ENCODE measurements at places on chromosomes 3 and 15.

- peak; percentile 34 for DNase-seq
These were observed 10.0 kb upstream of the TBC1D5 start for GRCh38 chr3:17752436-17752835.

- DNase-seq, result no peak
These were observed 51.2 kb downstream of the KLHL25 start for GRCh38 chr15:85743392-85744055.

DNA sequence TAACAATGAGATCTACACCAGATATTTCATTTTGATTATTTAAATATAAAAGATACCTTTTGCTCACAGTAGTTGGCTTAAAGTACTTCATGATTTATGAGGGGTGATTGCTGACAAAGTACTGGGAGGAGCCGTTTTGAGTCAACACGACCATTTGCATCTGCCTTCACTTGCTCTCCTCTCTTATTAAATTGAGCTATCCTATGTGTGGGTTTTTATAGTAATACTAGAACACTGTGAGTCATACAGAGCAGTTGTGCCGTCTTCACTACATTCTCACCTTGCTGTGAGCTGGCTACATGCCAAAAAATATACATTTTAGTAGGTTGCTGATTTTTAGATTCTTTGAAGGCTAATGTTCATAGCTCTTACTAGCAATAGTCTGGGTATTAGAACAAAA is 161.2 kb downstream of the ALCAM start:
- DNase-seq, result no peak

GRCh38 chr3:42741796-42742195 is 31.3 kb downstream of the CCDC13 start:
- DNase-seq, result no peak

DNA sequence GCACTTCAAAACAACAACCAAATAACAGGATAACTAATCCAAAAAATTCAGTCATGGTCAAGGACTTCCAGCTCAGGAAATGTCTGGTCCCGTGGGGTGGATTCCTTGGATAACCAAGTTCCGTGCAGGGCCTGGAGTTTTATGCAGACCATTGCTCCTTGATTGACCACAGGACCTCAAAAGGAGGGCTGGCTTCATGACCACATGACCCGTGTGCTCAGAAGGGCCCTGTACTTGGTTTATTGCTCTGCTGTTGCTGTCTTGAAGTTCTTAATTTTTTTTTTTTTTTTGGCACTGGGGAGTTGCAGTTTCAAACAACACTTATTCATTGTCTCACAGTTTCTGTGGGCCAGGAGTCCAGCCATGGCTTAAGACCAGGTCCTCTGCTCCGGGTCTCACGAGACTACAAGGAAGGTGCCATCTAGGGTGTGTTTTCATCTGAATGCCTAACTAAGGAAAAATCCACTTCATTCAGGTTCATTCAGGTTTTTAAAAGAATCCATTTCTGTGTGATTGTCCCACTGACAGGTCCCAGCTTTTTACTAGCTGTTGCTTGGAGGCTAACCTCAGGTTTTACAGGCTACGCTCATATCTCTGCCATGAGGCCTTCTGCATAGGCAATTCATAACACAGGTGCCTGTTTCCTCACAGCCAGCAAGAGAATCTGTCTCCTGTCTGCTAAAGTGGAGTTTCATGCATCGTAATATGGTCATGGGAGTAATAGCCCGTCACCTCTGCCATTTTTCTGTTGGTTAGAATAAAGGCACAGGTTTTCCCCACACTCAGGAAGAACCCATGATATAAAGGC is 65.3 kb downstream of the FLNB start:
- DNase-seq, result no peak

DNA sequence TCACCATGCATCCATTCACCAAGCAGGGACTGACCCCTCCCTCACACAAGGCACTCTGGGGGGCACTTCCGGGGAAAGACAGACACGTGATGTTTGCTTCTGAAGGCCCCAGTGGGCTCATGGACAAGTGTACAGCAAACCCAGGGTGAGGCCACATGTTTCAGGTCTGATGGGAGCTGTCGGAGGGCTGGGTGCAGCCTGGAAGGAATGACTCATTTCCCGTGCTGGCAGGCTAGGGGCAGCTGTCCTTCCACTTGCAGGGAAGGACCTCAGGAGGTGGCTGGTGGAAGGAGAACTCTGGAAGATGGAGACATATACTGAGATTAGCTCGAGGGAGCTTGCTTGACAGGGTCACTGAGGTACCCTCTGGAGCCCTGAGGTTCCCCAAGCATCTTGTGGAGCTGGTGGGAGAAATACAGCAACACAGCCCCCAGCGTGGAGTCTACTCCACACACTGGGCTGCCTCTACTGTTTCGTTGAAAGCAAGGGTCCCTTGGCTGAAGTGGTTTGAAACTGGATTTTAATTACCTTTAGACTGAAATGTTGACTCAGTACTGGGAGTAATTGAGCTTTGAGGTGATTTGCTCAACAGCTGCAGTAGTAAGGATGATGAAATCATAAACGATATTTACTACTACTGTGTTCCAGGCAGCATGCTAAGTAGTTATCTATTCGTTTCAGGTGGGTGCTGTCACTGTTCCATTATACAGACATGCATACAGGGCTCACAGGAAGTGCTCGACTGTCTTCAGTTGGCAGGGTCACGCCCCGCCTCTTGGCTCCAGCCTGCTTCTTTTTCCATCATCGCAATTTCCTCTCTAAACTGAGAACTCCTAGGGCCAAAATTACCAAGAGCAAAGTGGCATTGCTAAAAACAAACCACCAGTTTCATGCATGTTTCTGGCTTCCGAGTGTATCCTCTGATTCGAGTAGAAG is 230.4 kb downstream of the ADAMTS17 start:
- DNase-seq, result peak; percentile 51

- DNase-seq, result no peak
These were observed 38.6 kb downstream of the BTLA start for GRCh38 chr3:112460519-112461195.

GRCh38 chr3:140753865-140754754 is 76.2 kb downstream of the TRIM42 start:
- no peak for DNase-seq

GRCh38 chr15:67882487-67883233 is 42.8 kb upstream of the RNU6-1 start:
- DNase-seq, result no peak

DNA sequence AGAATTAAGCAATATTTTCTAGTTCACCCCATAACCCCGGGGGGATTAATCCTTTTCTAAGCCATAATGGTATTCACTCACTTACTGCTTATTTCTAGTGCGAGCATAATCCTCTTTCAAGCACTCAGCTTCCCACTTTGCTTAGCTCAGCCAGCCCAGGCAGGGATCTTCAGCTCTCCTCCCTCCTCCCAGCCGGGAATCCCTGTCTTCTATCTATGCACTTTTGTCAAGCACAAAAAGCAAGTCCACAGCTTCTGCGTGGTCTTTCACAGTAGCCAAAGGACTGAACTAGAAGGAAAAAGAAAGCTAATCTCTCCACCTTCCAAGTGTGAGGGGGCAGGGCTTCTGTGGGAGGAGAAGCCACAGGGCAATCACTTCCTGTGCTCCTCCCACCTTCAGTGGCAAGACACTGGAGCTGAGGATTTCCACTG is 62.8 kb downstream of the PEX5L start:
- no peak for DNase-seq

Data from GM04504 (cell line).